ENCODE measurements at places on chromosomes 4 and X.
A peak's percentile ranks its signal among the peaks of the same experiment; 100 is the strongest.

DNA sequence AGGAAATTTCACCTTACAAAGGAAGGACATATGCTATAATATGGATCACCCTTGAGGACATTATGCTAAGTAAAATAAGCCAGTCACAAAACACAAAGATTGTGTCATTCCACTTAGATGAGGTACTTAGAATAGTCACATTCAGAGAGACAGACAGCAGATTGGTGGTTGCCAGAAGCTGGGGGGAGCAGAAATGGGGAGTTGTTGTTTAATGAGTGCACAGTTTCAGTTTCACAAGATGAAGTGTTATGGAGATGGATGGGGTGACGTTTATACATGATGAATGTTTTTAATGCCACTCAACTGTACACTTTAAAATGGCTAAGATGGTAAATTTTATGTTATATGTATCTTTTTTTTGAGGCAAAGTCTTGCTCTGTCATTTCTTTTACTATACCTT lies 14.8 kb upstream of the SPON2 start:
- DNase-seq = no peak

- DNase-seq = no peak
These were observed 560.7 kb downstream of the ADGRL3 start for GRCh38 chr4:61760820-61761219.

DNA sequence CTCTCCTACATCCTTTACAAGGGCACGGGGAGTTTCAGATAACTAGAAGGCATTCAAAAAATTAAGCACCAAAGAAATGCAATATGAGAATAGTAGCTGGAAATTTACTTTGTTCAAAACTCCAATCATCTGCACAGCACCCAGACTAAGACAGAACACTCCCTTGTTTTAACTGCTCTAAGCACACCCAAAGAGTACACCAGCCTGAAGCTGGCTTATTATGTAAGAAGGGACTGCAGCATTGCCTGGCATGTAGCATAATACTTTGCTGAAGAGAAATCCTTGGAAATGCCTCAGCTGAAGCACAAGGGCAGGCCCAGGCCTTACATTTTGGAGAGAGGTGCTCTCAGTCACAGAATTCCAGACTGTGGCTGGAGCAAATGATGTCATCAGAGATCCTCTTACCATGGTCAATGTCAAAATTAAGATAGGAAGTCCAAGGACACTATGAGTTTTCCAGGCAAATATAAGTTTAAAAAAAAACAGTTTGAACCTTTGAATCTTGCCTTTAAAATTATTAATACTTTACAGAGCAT lies 14.8 kb downstream of the ARHGEF6 start:
- DNase-seq = peak; percentile 28

DNA sequence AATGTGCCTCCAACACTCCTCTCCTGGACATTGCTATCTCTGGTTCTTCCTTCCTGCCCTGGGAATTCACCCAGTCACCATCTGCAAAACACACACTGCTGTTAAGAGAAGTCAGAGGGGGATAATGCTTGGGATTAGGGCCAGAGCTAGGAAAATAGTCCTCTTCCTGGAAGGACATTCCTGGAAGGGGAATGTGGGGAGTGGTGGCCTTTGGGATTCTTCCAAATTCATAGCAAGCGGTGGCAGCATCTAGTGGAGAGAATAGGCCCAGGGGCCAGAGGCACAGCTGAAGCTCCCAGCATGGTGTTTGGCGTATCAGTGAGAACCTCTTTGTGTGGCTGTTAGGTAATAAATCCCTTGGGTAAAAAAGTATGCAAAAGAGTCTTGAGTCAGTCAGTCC lies 34.3 kb downstream of the SHROOM4 start:
- DNase-seq = no peak

DNA sequence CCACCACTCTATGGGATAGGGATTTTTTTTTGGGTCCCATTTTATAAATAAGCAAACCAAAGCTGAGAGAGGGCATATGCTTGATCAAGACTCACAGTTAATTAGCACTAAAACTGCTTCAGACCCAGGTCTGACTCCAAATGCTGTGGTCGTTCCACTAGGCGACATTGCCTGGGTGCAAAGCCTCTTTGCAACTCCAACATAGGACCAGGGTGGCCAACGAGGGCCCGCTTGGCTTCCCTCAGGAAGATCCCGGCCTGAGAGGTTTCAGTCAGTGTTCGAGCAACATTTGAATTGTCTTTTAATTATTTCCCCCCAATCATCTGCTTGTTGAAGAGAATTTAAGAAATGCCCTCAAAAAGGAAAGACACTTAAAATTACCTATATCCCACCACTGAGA lies 11.2 kb downstream of the PJA1 start:
- DNase-seq = no peak

GRCh38 chr4:779555-779954 lies 46.4 kb downstream of the CPLX1 start:
- no peak for DNase-seq

- no peak for DNase-seq
These were observed 58.8 kb upstream of the FAAH2 start for GRCh38 chrX:57227691-57228090.

DNA sequence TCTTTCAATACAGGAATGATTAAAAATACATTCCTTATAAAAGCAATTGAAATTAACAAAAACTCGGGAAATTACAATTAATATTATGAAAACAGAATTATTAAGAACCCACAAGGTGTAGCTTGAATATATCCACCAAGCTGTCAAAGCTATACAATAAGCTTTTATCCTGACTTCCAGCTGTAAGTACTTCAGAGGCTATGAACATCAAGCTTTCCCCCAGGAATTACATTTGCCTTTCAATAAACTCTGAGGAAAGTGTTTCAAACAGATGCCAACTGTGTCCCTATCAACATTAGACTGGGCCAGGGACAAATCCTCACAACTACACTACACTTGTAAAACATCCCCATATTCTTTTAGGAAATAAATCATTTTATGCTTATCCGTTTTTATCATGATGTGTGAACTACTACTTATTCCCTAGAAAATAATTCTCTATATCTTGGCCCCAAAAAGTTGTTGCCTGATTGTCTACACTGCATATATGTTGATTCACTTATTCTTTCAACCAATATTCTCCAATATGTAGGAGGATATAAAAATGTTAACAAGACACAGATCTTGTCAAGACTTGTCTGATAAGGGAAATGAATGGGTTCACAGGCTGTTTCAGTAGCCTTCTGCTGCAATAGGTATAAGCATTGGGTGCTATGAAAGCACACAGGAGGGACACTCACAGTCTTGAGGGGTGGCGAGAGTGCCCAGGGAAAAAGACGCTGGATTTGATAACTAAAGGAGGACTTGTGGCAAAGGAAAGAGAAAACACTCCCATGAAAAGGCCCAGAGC lies 494.1 kb downstream of the CENPC start:
- no peak for DNase-seq

DNA sequence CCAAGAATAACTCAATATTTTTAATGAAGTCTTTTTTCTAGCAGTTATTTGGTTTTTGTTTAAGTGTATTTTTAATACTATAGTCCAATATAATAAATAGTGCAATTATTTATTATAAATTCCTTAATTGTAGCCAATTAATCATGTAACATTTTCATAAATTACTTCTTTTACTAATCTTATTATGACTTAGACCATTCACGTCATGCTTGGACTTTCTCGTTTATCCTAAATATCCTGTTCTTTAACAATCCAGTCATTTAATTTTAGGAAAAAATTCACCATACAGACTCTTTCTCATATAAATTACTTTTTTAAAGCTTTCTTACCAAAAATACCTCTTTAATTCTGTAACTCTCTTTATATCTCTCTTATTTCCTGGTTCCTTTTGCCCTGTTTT lies 350.1 kb downstream of the AR start:
- no peak for DNase-seq

DNA sequence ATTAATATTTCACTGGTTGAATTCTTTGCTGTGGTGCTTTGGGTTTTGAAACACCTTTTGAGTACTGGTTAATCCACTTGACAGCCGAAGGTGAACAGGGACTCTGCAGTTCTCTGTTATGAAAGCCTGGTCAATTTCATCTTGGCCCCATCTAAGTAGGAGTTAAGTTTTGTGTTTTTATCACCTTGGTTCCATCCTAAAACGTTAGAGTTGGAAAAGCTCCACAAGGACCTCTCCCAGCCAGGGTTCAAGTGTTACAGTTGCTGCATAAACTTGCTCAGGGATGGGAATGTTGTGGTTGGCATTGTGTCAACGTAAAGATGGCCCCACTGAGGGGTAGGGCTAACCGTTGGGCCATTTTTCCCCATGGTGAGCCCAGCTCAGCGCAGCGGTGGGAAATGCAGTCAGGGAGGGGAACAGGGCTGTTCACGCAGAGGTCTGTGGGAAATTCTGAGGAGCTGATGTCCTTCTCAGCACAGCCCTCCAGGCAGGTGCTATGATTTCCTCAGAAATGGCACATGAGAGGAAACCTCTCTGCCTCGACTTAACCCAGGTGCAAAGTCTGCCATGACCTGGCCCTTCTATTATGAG lies 188.7 kb downstream of the STIM2 start:
- DNase-seq = no peak

DNA sequence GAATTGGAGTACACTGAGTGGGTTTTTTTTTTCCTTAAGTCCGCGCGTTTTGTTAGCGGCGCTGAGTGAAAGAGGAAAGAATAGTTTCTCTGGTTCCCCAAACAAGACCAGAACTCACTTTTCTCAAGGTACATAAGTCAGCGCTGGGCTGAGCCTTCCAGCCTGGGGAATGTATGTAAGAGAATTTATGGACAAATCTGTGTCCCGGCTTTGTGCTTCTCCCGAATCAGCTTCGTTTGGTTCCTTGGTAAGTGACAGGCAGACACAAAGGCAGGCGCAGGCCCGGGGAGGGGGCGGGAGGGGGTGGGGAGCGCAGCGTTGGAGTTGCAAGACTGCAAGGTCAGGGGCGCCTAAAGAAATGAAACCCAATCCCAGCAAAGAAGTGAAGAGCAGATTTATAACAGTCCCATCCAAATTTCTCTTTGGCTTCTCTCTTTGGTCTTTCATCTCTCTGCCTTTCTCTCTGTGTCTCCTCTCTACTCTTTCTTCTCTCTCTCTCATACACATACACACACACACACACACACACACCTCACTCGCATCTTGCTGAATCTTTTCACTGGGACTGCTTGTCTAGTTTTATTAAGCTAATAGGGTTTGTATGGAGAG lies 981 bp downstream of the TET2 start:
- DNase-seq = peak; percentile 68

GRCh38 chrX:9693307-9694001 lies 72.2 kb downstream of the GPR143 start:
- no peak for DNase-seq

GRCh38 chrX:1239681-1240142 lies 27.3 kb upstream of the CRLF2 start:
- peak; percentile 66 for DNase-seq

DNA sequence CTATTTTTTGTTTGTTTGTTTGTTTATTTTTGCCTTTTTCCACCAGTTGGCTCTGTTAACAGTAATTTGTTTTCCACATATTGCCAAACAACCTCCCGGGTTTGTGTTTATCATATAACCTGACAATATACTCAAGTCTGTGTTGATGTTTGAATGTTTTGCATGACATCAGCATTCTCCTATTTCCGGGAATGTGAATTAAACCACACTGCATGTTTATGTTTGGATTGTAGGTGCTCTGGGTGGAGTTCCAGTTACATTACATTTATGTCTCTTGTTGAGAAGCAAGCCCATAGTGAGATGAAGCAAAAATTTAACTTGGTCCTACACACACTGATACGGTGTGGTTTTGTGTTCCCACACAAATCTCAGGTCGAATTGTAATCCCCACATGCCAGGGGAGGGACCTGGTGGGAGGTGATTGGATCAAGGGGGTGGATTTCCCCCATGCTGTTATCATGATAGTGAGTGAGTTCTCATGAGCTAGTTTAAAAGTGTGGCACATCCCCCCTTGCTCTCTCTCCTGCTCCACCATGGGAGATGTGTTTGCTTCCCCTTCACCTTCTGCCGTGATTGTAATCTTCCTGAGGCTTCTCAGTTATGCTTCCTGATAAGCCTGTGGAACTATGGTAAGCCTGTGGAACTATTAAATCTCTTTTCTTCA lies 54.4 kb upstream of the CLNK start:
- DNase-seq = no peak

- no peak for DNase-seq
These were observed 61.3 kb downstream of the LUZP4 start for GRCh38 chrX:115350711-115351381.

DNA sequence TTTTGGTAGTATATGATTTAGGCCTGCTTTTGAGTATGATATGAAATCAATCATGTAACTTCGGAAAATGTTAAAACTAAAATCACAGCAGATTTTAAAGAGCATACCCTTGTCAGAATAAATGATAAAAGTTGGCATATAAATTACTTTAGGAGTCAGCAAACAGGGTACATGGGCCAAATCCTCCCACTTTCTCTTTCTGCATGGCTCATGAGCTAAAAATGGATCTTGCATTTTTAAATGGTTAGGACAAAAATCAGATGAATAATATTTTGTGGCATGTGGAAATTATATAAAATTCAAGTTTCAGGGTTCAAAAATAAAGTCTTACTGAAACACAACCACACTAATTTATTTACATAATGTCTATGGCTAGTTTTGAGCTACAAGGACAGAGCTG lies 214.9 kb downstream of the GASK1B start:
- no peak for DNase-seq

GRCh38 chrX:72131317-72132294 lies at the start of gene RTL5:
RTL5 (minus strand) TSS chrX:72131915.
- peak; percentile 94 for DNase-seq

- DNase-seq = peak; percentile 32
These were observed 626 bp downstream of the TBC1D1 start for GRCh38 chr4:37891260-37892159.

GRCh38 chr4:101540336-101540735 lies 193.0 kb upstream of the PPP3CA start:
- DNase-seq = no peak

- DNase-seq = no peak
These were observed 152.0 kb upstream of the SFRP2 start for GRCh38 chr4:153940916-153941315.

GRCh38 chr4:92172203-92172602 lies 131.6 kb upstream of the GRID2 start:
- no peak for DNase-seq

- no peak for DNase-seq
These were observed 30.8 kb downstream of the GPC4 start for GRCh38 chrX:133384454-133384853.

DNA sequence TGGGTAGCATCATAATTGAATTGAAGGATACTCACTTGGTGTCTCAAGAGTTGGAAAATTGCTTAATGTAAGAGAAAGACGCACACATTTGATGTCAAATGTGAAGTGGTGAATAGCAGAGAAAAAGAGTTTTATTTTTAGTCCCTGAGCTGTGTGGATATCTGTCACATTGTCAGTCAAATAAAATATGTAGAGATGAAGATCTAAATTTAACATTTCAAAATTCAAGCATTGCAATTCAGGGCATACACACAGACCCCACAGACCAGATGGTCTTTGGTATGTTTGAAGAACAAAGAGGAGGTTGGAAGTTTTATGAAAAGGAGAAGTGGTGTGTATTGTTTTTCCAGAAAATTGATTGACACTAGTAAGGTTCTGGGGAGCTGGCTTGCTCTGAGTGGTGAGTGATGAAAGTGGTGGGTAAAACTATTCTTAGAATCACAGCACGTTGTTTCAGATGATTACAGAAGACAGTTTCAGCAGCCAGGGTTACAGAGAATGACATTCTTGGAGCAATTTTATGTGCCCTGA lies 44.9 kb upstream of the BBS12 start:
- DNase-seq = no peak

GRCh38 chrX:140501321-140501720 lies 3.5 kb downstream of the SOX3 start:
- DNase-seq = no peak

GRCh38 chrX:13759152-13759718 lies 24.7 kb downstream of the OFD1 start:
- no peak for DNase-seq

- no peak for DNase-seq
These were observed 75.8 kb downstream of the FAM53A start for GRCh38 chr4:1608196-1608820.

All from Ammon's horn (tissue), 1 donor.